Activated naive CD8-positive, alpha-beta T cell treated with anti-CD3 and anti-CD28 coated beads, Interleukin-2, amount 50 U/mL, for 24 hours (primary cell): ENCODE measurements at places on chromosomes 1 and 21.

- no peak for DNase-seq
These were observed 147.2 kb downstream of the RASAL2 start for GRCh38 chr1:178241057-178241456.

DNA sequence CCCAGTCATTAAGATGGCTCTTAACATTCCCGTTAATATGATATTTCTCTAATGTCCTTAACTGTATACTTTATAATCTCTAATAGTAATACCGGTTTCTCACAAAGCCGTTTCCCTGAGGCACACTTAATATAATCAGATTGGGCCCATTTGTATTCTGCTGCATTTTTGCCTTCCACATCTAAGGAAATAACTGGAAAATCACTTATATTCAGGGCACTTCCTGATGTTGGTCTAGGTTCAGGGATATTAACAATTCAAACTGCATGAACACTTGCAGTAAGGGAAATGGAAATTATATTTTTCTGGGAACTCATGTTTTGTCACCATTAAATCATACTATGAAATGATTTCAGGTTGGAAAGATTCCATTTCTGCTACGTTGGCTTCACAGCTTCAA, 119.8 kb downstream of the TPR start:
- DNase-seq = no peak

DNA sequence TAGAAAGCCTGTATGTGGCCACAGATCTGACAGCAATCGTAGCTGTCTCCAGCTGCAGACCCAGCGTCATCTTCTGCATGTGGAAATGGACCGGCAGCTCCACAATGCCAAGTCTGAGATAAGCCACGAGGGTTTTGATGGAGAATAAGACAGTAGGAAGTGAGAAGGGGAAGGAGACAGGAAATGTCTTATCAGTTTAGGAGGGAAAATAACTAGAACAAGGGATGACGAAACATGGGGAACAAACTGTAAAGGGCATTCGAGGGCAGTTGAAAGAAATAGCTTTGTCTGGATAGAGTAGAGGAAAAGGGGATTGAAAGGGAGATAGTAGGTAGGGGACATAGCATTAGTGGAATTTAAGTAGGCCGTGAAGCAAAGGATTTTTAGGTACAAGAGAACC, 74.0 kb upstream of the CTTNBP2NL start:
- no peak for DNase-seq

GRCh38 chr1:151292207-151293030, 10.3 kb downstream of the ZNF687 start:
- no peak for DNase-seq

- DNase-seq = no peak
These were observed 8.2 kb downstream of the BCL9 start for GRCh38 chr1:147549526-147549925.

DNA sequence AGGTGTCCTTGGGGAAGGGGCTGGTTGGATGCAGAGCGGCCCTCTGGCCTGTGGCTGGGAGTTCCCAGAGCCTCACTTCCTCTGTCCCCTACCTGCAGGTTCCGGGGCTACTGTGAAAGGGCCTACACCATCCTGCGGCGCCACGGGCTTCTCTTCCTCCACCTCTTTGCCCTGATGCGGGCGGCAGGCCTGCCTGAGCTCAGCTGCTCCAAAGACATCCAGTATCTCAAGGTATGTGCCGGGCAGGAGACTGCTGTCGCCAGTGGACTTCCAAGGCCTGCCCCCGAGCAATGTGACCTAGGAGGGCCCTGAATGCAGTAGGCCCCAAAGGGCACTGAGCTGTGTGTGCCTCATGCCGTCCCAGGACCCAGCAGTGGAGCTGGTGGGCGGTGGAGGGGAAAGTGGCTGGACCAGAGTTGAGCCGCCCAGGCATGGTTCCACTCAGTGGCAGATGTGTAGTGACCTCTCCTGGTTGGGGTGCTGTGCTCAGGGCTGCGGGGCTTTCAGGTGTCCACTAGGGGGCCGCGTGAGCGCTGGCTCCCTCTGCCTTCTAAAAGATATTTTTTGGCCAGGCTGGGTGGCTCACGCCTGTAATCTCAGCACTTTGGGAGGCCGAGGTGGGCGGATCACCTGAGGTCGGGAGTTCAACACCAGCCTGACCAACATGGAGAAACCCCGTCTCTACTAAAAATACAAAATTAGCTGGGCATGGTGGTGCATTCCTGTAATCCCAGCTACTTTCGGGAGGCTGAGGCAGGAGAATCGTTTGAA, 73.4 kb downstream of the PIK3CD start:
- peak; percentile 74 for DNase-seq

- DNase-seq = no peak
These were observed 81.4 kb upstream of the SERTAD4 start for GRCh38 chr1:210151052-210151672.

- no peak for DNase-seq
These were observed 507.2 kb upstream of the PBX1 start for GRCh38 chr1:164051782-164052181.

- no peak for DNase-seq
These were observed 761.4 kb upstream of the TPTE start for GRCh38 chr21:9759972-9760371.

DNA sequence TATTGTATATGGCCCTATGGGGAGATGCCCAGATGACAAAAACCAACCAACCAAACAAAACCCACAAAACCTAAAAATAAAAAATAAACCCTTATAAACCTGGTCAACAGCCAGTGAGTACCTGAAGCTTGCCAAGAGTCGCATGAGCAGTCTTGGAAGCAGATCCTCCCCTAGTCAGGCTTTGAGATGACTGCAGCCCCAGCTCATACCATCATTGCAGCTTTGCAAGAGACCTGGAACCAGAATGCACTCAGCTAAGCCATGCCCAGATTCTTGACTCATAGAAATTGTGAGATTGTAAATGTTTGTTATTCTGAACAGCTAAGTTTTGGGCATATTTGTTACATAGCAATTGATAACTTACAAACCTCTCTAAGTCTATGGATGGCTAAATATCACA, 326.8 kb downstream of the HLX start:
- DNase-seq = no peak

DNA sequence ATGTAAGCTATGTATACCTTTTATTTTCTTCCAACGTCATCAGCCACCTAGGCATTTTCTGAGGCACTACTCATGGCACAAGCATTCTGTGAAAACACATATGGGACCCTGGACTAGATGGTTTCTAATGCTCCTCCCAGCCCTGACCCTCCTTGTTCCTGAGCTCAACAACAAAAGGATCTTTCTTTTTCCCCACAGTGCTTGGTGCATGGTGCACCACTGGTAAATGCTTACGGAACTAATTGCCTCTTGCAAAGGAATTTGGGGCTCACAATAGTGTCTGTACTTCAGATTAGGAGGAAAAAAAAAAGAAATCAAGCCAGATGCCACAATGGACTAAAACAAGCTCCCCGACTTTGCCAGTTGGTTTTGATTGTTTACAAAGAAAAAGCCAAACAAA, 390.5 kb downstream of the PLPP3 start:
- DNase-seq = no peak

GRCh38 chr21:44454058-44454457, 1.3 kb upstream of the LRRC3 start:
- no peak for DNase-seq

DNA sequence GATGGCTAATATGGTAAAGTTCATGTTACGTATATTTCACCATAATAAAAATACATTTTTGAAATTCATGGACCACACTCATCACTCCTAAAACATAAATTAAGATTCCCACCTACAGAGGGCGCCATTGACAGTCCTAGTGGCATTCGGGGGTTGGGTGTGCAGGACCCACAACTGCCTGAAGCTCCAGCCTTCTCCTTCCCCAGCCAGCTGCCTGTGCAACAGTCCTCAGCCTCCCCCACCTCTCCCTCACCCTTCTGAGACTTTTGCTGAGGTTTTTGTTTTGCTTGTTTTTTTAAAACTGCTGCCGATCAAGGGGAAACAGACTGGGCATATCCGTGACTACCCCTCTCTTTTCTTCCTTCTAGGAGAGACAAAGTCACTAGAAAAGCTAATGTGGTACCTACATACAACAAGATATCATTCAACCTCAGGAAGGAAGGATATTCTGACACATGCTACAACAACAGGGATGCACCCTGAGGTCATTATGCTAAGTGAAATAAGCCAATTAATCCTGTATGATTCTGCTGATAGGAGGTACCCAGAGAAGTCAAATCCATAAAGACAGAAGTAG, 9.2 kb upstream of the EVA1C start:
- DNase-seq = peak; percentile 59

GRCh38 chr1:5220821-5221220, 566.4 kb downstream of the AJAP1 start:
- no peak for DNase-seq

- peak; percentile 21 for DNase-seq
These were observed 4.1 kb upstream of the AHCYL1 start for GRCh38 chr1:109980324-109981003.

GRCh38 chr1:229034342-229034741, 236.6 kb upstream of the RAB4A start:
- DNase-seq = no peak

GRCh38 chr1:59364037-59364436, 67.1 kb downstream of the FGGY start:
- no peak for DNase-seq

DNA sequence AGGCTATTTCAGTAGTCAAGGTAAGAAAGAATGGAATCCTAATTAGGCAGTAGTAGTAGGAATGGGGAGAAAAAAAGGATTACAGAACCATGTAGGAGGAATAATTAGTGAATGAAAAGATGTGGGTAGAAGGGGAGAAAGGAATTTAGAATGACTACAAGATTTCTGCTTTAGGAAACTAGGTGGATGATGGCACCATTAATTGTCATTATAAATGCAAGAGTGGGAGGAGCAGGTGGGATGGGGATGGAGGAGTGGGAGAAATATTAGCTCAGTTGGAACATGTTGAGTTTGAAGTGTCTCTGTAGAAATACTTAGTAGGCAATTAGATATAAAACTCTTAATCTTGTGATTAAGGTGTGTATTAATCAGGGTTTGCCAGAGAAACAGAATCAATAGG, 50.0 kb upstream of the C21orf91 start:
- DNase-seq = no peak

- no peak for DNase-seq
These were observed 115.0 kb downstream of the GREM2 start for GRCh38 chr1:240496941-240497340.

- DNase-seq = no peak
These were observed 4.4 kb downstream of the MAD2L2 start for GRCh38 chr1:11676386-11677103.

DNA sequence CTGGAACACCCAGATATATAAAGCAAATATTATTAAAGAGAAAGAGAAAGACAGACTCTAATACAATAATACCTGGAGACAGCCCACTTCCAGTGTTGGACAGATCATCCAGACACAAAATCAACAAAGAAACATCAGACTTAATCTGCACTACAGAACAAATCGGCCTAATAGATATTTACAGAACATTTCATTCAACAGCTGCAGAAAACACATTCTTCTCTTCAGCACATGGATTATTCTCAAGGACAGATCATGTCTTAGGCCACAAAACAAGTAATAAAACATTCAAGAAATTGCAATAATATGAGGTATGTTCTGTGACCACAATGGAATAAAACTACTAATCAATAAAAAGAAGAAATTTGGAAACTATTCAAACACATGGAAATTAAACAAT, 398.3 kb upstream of the DUSP10 start:
- no peak for DNase-seq

DNA sequence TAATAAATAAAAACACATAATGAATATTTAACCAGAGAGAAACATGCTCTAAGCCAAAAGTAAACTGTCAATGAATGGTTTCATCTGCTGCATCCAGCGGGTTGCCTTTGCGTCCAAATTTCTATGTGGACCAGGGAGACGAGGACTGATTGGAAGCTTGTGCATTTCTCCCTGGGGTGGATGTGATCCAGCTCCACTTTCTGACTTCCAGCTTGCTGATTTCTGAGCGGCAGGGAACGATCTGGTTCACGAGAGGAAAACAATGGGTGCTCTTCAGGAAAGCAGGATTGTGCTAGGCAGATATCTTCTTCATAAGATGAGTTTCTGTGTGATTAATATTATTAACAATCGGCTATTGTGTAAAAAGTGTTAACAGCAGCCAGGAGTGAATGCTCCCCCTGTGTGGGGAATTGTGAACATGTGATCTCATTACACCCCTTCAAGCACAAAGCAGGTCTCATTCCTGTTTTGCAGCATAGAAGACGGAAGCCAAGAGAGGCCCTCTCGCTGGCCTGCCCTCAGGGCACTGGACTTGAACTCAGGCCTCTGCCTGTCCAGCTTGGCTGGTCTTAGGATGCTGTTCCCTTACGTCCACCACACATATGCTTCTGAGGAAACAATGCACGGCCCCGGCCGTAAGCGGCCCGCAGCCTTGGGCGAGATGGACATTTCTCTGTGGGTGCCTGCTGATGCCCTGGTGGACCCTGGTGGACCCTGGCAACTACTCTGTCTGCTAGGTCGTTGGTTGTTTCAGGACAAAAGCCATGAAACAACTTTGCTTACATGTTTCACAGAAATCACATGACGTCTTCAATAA, 183.4 kb upstream of the C1orf174 start:
- DNase-seq = no peak

- peak; percentile 6 for DNase-seq
These were observed 2154.7 kb downstream of the MRPL39 start for GRCh38 chr21:23452384-23453083.

- no peak for DNase-seq
These were observed 1.1 kb downstream of the THRAP3 start for GRCh38 chr1:36225283-36225899.

DNA sequence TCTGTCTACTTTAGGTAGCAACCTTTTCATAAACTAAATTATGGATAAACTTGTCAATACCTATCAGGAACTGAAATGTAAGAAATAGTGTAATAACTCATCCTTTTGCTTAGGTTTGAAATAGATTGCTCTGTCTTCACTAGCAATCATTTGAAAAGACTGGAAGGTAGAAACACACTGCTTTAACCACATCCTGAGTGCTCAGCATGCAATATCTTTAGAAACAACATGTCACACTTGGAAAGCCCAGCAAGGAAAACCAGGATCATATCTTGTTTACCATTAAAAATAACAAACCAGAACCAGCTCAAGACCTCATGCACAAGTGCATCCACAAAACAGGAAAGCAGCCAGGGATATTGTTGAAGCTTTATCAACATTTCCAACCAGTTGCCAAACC, 3.6 kb downstream of the KCNJ6 start:
- no peak for DNase-seq

GRCh38 chr1:17582124-17582774, 42.8 kb downstream of the ARHGEF10L start:
- DNase-seq = no peak
